Right lung (tissue), 10 donors: ENCODE measurements at places on chromosomes 4 and X.

GRCh38 chrX:105017641-105018040, 202.9 kb downstream of the TEX13A start:
- no peak for DNase-seq

DNA sequence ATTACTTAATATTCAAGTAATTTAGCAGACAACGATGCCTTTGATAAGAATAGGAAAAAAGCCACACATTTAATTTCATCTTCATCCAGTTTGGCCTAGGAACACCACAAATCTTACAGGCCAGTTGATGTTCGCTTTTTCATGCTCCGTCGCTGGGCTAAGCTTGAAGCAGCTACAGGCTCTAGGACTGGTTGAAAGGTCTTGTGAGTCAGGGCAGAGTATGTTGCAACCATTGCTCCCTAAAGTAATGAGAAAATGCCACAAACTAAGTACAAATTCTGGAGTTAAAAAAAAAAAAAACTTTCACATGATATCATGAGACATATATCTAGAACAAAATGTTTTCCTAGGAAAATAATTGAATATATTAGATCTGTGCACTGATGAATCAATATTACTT, 123.8 kb downstream of the RPS6KA6 start:
- DNase-seq = no peak

DNA sequence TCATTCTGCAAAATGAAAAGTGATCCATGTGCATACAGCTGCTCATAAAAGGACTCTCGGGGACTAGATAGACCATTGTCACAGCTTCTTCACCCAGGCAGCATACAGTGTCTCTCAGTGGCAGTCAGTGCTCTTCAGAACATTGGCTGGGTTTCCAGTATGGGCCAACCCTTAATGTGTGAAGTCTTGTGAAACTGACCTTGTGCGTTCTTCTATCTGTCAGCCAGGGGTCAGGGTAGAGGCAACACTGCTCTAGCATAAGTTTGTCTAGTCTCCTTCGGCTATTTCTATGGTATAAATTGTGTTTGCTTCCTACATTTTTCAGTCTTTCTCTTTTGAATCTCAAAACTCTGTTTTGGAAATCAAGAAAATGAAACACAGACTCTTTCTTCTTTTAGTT, 37.0 kb upstream of the SMIM31 start:
- peak; percentile 12 for DNase-seq

- DNase-seq = no peak
These were observed 10.3 kb downstream of the LAP3 start for GRCh38 chr4:17587094-17587822.

DNA sequence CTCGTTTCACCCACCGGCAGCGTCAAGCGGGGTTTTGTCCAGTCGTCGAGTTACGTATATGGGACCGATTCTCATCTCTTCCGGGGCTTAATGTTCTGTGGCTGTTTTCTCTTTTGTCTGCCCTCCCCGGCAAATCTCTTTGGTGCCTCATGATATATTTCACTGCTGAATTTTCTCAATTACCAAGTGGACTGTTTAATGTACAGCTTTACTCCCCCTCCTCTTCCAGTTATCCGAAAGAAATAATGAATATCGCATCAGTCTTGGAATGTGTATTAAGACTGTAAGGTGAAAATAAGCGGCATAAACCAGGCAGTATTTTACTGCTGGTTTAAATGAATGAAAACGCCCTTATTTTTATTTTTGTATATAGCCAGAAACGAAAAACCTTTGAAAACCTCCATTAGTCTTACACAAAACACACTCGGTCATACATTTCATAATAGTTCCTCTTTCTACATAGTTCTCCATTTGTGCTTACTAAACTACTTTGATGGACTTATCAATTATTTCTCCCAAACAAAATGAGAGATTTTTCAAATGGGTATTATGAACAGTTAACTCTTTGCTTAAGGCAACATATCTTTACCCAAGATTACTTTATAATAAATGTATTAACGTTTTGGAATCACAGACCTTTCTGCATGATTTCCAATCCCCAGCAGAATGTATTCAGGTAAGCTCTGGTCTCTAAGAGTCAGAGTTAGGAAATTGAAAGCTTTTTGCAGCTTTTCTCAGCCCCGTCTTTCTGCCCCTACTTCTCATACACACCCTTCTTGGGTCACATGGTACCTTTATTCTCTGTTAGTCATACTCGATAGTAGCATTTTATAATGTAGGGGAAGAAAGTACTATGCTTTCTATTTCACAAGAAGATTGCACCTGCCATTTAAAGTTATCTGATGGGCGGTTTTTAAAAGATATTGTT, 979 bp downstream of the RP2 start:
- no peak for DNase-seq

DNA sequence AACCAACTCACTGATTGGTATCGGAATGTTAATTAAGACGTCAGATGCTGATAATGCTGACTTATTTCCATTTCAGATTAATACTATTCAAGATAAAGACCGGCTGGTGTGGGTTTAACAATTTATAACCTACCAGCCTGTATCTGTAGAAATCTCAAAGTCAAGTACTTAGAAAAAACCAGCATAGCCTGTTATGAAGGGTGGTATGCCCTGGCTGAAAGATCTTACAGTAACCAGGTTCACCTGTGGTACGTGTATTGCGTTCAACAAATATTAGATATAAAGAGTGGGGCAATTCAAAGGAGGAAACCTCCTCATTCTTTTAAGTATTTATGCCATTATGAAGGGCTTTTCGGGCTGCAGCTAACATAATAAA, 240.8 kb upstream of the ANXA3 start:
- peak; percentile 56 for DNase-seq

GRCh38 chrX:72624194-72624593, 51.6 kb upstream of the HDAC8 start:
- DNase-seq = no peak

- no peak for DNase-seq
These were observed 102.1 kb downstream of the ANXA3 start for GRCh38 chr4:78653655-78654054.

GRCh38 chr4:54487491-54487890, 170.3 kb upstream of the KIT start:
- DNase-seq = no peak

GRCh38 chr4:101018836-101019235, 328.5 kb downstream of the PPP3CA start:
- DNase-seq = no peak

DNA sequence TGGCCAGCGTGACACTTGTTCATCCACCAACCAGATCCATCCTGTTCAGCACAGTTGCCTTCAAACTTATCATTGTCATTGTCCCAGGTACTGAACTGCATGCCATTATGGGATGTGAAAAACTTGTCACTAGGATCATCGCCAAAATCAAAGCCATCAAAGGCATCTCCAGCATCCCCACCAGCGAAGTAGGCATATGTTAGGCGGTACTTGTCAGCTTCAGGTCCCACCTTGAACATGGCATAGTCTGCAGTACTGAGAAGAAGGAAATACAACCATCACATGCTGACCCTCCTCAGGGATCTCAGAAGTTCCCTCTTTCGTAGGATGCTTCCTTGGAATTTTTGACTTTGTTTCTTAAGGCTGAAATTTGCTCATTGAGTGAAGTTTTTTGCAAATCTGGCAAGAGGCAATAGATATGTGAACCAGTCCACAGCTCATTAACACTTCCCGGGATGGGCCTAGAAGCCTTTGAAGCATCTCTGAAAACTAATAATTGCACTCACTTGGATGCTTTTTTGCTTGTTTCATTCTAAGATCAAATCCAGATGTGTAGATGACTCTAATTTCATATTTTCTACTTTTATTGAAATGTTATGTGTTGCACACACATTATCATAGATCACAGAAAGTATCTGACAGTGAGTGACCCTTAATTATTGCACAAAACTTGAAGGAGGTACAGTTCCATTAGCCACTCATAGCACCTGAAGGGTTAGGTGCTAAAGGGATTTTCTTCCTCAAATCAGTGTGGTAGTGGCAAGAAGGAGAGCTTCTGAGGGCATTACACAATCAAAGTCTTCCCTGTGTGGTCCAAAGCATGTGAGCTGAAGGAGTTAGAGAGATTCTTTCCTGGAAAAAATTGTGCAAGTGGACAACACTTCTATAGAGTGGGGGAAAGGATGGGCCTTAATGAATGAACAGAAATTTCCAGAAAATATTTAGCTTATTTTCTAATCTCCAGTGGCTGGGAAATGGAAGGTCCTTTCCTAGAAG, 5.4 kb downstream of the FGG start:
- no peak for DNase-seq

- no peak for DNase-seq
These were observed 381.5 kb upstream of the GALNT7 start for GRCh38 chr4:172787111-172787510.

GRCh38 chr4:1057403-1057745, 45.9 kb downstream of the FGFRL1 start:
- DNase-seq = no peak

- no peak for DNase-seq
These were observed 44.1 kb downstream of the TMEM164 start for GRCh38 chrX:110046971-110047370.

DNA sequence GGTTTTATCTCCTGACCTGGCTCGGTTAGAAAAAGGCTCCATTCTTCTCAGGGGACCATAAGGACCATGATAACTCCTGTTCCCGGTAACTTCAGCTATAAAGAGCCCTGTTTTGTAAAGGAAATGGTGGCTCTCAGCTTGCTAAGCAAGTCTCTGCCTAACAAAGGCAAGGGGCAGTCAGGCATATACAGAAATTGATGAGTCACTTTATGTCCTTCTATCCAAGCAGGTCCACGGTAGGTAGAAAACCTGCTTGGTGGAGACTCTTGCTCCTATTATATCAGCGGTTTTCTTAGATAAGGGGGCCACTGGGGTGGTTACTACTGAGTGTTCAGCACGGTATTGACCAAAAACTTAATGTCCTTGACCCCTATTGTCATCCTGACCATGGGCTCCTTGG, 203.0 kb upstream of the KLF8 start:
- DNase-seq = no peak

GRCh38 chr4:113071274-113071673, 21.8 kb downstream of the ANK2 start:
- no peak for DNase-seq

GRCh38 chrX:2410279-2411020, 90.3 kb downstream of the DHRSX start:
- no peak for DNase-seq

DNA sequence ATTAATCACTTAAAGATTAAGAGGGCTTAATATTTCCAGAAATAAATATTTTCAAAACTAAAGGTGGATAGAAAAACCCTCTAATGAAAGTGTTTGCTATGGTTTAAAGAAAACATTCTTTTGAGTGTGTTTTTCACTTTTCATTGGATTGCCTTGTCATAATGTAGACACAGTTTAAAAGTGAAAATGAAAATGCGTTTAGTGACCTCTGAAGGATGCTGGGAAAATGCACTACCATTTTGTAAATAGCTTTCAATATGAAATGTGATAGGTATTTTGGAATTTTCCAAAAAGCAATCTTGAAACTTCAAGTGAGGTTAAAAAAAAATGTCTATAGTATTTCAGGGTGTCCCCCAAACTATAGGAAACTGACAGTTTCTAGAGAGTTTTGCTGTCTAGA, 642.2 kb downstream of the C4orf33 start:
- DNase-seq = no peak

GRCh38 chr4:158827543-158827981, 58.7 kb downstream of the FNIP2 start:
- peak; percentile 35 for DNase-seq

DNA sequence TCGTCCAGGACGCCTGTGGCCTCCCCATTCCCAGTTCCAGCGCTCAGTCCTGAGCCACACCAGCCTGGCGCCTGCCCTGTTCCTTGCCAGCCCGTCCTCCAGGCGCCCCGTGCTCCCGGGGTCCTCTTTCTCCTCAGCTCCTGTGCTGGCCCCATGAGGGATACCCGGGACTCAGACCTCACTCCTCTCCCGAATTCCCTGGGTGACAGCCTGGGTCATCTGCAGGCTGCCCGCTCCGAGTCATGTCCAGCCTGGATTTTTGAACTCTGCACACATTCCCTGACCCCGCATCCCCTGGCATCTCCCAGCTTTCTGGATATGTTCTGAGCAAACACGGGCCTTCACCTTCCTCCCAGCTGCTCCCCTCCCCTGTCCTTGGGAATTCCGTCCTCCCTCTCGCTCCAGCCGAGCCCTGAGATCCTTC, 14.9 kb upstream of the ADD1 start:
- no peak for DNase-seq

DNA sequence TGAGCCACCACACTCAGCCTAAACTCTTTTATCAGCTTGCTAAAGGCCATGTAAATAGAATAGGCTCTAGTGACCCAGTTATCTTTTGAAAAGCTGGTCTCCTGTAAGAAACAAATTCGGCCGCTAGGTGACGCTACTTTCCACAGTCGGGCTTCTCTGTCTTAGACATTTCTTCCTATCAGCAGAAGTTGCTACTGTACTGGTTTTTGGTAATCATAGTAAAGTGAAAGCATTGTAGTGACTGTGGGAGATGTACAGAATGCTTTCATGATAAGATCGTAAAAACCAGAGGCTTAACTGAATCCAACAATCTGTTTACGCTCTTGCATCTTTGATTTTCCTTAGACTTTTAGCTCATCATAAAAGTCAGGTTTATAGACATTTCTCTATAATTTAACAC, 82.6 kb downstream of the GK start:
- DNase-seq = peak; percentile 16

DNA sequence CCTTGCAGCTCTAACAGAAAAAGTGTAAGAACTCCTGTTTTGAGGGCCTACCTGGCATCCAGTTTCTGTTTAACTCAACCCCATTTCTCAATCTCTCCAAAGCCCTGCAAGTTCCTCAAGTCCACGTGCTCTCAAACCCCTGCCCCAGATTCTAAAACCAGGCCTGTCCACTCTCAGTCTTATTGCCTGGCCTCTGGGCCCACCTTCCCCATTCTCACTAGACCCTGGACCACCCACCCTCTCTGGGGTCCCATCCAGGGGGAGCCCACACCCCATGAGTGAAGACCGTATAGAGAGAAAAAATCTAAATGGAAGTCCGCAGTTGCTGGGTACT, 58.3 kb downstream of the TLR10 start:
- DNase-seq = no peak

DNA sequence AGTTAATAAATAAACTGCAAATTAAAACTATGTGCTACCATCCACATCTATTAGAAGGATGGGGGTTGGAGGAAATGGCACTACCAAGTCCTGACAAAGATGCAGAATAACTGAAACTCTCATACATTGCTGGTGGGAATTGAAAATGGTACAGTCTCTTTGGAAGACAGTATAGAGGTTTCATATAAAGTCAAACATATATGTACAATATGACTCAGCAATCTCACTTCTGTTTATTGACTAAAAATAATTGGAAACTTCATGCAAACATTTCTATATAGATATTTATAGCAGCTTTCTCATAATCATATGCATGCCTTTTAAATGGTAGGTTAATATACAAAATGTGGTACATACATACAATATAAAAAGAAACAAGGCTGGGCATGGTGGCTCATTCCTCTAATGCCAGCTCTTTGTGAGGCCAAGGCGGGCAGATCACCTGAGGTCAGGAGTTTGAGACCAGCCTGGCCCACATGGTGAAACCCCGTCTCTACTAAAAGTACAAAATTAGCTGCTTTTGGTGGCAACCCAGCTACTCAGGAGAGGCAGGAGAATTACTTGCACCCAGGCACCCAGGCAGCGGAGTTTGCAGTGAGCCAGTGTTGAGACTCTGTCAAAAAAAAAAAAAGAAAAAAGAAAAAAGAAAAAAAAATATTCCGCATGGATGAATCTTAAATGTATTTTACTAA, 225.0 kb upstream of the CXXC4 start:
- no peak for DNase-seq

GRCh38 chr4:182574706-182575105, 331.5 kb downstream of the TENM3 start:
- DNase-seq = no peak

GRCh38 chr4:184100297-184100885, 117.3 kb downstream of the ENPP6 start:
- DNase-seq = no peak
